ENCODE measurements at places on chromosomes 7 and 10.

GRCh38 chr10:38027986-38028385 lies 17.5 kb downstream of the ZNF33A start:
- no peak for DNase-seq

DNA sequence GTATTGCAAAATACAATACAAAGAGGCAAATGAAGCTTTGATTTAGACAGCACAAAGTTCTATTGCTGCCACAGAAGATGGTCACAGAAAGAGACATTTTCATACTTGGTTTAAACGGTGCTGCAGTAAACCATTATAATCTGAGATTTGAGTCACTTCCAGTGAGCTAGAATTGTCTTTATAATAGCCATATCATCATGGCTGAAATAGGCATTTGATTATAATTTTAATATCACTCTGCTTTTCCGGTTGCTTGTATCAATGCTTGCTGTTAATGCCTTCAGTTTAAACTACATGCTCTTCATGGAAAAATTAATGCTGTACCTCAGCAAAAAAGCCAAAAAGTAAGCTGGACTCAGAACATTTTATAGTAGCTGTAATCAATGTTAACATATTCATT lies 48.5 kb downstream of the CPEB3 start:
- no peak for DNase-seq

- DNase-seq: no peak
Observed at GRCh38 chr7:6276911-6277408, 4.5 kb upstream of the CYTH3 start.

DNA sequence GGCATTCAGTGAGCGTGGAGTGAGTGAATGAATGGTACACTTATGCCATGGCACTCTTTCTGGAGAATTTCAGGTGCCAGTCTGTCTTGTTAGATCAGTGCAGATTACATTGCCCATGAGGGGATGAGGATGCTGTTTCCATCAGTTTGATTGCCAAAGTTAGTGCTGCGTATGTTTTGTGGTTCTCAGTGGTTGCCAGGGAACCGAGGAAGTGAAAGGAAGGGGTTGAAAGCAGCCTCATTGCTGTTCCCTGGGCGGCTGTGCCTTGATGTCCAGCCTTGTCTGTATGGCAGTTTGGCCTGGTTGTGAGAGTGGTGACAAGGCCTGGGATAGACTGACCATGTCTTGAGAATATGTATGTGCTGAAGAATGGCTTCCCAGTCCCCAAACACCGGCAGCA lies 30.2 kb downstream of the WBP1L start:
- no peak for DNase-seq

DNA sequence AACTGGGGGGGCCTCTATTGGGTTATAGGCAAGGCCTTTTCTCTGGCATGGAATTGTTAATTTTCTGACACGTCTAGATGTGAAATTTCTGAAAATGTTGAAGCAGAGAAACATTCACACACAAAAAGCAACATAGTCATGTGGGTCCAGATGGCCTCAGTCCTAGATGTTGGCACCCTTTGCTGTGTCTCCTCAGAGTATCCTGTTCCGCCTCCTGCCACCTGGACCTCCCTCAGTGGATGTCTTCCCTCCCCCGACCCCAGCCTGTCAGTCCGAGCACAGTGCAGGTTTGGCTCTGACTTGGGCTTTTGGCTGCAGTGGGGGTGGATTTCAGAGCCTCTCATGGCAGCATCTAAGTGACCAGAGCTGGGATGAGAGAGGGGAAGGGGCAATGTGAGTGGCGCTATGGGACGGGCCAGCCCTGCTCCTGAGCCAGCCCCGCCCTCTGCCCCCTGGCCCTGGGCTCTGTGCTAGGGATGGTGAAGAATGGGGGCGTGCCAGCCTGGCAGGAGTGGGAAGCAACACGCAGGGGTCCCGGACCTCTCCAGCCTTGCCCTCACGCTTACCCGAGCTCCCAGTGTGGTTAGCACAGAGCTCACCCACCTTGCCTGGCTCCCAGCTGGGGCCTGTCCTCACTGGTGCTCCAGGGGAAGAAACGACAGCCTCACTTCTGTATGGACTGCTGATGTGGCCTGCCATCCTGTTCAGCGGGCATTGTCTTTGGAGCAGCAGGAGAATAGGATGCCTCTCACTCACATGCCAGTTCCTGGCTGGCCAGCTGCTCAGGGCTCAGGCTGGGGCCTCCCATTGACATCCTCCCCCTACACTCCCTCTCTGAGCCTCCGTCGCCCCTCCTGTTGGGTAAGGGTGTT lies 6.2 kb downstream of the ATP6V0E2 start:
- no peak for DNase-seq

- no peak for DNase-seq
Observed at GRCh38 chr10:130236711-130237110, 100.5 kb downstream of the GLRX3 start.

- DNase-seq: no peak
Observed at GRCh38 chr7:101702362-101702850, 73.3 kb upstream of the MYL10 start.

- DNase-seq: no peak
Observed at GRCh38 chr7:149723082-149723767, 50.2 kb downstream of the ZNF467 start.

DNA sequence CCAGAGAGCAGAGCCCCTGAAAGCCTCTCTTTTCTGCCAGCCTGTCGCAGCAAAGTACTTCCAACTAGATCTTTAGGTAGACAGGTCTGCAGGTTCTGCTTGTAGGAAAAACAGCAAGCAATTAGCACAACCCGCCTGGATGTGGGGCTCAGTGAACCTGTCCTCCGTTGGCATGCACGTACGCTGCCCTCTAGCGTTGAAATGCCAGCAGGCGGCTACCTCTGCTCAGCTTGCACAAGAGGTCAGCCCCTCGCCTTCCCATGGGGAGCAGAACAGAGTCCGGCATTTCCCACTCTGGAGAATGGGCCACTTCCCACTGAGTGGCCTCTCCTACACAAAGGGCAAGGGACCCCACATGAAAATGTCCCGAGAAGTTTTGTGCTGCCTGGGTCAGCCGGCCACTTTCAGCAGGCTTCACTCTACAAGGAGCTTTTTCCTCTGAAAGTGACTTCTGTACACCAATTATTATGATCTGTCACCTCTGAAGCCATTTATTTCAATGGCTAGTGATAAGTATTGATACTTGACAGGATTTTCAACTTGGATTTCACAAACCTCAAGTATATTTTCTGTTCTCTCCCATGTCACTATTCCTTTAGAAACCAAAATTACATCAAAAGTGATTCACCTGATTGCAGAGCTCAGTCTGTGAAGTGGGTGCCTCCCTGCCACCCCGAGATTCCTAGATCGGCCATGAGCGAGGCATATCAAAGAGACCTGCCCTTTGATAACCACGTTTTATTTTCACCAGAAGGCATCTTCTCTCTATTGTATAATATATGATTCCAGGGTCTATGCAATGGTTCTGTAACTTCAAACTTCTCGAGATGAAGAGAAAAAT lies 56.7 kb downstream of the JCAD start:
- DNase-seq: peak; percentile 37

GRCh38 chr10:7957591-7957990 lies 96.9 kb upstream of the GATA3 start:
- DNase-seq: no peak

DNA sequence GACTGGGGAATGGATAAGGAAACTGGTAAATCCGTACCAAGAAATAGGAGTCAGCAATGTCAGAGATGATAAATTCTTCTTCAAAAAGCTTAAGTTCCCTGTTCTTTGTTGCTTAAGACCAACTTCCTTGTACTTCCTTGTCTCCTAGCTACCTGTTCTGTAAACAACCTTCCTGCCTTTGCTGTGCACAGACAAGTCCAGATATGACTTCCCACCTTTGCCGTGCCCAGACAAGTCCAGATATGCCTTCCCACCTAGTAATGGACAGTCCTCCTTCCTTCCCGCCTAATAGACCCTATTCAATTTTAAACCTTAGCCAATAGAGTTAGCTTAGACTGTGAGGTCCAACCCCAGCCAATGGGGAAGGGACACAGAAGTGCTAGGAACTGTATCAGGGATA lies 2.5 kb upstream of the ZNF33A start:
- DNase-seq: no peak

- DNase-seq: no peak
Observed at GRCh38 chr7:111437736-111438135, 124.6 kb downstream of the IMMP2L start.

DNA sequence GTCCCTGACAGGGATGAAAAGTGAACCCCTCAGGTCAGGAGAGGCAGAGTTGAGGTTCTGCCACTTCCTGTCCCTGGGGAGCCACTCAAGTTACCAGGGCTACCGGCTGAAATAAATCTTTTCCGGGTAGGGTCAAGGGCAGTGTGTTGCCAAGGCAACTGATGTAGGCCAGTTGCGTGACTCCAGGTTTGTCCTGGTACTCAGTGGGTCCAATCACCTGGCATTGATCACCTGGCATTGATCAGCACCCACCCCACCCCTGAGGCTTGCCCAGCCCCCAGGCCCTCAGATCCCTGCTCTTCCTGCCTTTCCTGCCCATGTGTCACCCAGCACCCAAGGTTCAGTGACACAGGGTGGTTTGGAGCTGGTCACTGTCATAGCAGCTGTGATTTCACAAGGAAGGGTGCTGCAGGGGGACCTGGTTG lies 5.9 kb downstream of the SAP25 start:
- DNase-seq: peak; percentile 26

GRCh38 chr10:102773320-102773719 lies 29.6 kb downstream of the WBP1L start:
- no peak for DNase-seq

- DNase-seq: no peak
Observed at GRCh38 chr10:129365767-129366402, 101.2 kb upstream of the MGMT start.

- no peak for DNase-seq
Observed at GRCh38 chr7:69651101-69651590, 52.9 kb downstream of the AUTS2 start.

DNA sequence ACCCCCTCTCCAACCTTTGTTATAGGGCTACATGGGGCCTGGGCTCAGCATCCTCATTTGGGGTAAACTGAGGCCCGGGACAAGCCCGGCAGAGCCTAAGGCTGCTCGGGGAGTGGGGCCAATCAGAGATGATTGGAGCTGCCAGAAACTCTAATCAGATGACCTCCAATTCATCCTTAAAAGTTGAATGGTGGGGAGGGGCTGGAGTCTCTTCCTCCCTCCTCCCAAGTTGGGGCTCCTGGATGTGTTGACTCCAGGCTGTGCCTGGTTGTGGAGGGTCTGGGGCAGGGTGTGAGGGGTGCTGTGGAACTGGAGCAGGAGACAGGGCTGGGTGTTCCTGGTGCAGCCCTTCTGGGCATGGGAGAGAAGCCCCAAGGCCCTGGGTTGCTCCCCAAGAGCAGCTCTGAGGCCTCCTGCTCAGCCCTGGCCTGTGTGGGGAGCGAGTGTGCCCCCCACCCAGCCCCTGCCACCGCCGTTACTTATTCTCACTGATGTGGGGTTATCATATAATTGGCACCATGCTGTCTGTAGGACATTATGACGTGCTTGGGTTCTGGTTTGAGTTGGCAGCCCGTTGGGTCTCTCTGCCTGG lies 2.2 kb downstream of the BHLHA15 start:
- no peak for DNase-seq

DNA sequence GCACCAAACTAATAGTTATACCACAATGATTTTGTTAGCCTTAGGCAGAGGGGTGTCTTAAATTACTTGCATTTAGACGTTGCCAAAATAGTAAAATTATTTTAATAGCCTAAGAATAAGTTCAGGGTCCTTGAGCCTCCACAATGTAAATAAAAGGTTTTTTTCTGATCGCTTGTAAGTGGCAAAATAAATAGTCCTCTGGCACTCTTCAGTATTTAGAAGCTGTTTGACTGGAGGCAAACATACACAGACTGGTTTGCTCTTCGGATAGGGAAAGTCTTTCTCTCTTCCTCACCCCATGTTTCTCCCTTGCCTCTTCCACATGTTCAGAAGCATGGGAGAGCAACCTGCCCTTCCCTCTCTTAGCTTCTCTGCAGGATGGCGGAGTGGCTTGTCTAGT lies 49.5 kb upstream of the FAM180A start:
- DNase-seq: peak; percentile 80

DNA sequence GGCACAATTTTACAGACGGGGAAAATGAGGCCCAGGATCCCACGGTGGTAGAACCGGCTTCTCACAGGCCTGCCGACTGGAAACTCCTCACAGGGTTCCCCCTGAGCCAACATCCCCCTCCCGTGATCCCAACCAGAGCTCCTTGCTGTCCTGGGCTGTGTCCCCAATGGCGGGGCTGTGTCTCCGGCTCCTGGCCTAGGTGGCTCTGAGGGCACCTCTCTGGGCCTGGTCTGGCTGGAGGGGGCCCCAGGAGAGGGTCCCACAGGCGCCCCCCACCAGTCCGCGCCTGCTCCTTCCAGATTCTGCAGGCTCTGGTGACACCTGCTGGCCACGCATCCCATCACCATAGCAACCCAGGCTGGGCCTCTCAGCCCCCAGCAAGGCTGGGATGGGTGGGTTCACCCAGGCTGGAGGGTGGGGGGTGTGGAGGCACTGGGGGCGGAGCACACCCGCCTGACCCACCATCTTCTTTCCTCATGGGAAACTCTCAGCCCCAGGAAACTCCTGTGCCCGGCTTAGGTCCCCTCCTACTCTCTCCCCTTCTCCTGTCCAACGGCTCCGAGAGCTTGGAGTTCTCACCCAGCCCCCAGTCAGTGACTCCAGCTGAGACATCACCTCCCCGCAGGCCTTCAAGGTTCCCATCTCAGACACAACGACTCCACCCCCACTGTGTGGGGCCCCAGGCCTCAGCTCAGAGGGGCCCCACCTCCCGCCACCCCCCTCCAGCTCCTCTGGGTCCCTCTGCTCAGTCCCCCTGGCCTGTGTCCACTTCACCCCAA lies 27.1 kb upstream of the TNRC18 start:
- DNase-seq: peak; percentile 31

- DNase-seq: no peak
Observed at GRCh38 chr10:33087152-33087551, 129.1 kb upstream of the ITGB1 start.

DNA sequence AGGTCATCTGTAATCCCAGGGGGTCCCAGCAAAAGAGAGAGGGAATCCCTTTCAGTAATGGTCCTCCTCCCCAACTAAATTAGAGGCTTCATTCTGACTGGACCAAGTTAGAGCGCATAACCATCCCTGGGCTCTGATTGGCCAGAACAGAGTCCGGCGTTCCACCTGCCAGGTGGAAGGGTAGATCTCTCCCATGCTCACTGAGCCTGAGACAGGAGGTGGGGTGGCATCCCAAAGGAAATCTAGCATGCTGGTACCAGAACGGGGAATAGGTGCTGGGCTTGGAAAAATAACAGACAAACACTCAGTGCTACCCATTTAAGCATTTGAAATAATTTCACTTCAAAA lies 21.0 kb upstream of the TSPAN33 start:
- DNase-seq: no peak

DNA sequence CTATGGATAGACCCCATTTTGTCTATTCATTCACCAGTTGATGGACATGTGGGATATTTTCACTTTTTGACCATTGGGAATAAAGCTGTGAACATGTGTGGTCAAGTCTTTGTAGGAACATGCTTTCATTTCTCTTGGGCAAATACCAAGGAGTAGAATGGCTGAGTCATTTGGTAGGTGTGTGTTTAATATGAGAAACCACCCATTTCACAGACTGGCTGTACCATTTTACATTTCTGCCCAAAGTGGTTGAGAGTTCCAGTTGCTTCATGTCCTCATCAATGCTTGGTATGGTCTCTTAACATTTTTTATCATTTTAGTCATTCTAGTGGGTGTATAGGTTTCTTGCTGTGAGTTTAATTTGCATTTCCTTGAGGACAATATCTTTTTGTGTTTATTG lies 124.9 kb upstream of the RHEB start:
- no peak for DNase-seq

Data from NCI-H1092 treated with DMSO at 0.1 percent for 48 hours (cell line).